DMS79 treated with DMSO at 0.1 percent for 48 hours (cell line): ENCODE measurements at places on chromosomes 7 and 10.

GRCh38 chr10:131860311-131860710 lies 40.5 kb upstream of the PPP2R2D start:
- no peak for DNase-seq

DNA sequence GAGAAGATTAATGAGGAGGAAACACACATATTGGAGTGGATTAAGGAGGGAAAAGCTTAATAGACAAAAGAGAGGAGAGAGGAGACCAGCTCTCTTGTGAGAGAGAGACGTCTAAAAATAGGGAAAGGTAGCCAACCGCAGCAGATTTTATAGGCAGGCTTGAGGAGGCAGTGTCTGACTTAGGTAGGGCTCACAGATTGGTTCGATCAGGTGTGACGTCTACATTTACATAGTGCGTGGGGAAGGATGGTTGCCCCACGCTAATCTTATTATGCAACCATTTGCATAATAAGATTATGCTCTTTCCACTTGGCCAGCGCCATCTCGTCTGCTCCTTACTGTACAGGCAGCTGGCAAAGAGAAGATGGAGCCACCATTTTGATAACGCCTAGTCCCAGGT lies 122.0 kb downstream of the MARCHF5 start:
- peak; percentile 25 for DNase-seq

DNA sequence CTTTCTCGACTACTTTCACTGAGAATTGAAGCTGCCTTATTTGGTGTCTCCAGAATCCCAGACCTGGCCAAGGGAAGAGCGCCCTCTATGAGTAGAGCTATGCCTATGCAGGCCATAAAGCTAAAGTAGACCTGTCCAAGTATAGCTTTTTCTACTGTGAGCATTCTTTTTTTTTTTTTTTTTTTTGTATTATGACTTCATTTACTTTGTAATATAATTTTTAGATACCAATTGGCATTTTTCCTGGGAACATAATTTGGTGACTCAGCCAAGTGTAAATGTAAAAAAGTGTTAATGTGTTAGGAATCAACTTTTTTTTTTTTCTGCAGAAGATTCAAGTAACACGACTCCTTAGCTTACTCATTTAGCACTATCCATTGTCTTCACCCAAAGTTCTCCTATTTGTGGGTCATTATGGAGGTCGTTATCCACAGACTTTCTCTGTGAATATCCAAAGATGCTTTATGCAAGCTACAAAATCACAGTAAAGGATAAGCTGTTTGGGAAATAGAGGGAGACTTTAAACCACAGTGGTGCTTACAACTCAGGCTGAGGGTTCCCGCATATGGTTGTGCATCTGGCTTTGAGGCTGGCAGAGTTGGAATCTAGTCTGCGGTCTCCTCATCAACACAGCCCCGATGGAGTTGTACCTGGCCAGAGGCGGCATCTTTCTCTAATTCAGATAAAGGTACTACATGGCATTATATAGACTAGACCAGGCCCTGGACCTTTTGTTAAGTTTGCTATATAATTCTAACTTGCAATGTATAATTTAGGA lies 1040.2 kb upstream of the SORCS1 start:
- no peak for DNase-seq

GRCh38 chr10:96695366-96695765 lies 24.9 kb downstream of the PIK3AP1 start:
- DNase-seq, result no peak

- DNase-seq, result no peak
These were observed 146.6 kb downstream of the REEP3 start for GRCh38 chr10:63667596-63668480.

DNA sequence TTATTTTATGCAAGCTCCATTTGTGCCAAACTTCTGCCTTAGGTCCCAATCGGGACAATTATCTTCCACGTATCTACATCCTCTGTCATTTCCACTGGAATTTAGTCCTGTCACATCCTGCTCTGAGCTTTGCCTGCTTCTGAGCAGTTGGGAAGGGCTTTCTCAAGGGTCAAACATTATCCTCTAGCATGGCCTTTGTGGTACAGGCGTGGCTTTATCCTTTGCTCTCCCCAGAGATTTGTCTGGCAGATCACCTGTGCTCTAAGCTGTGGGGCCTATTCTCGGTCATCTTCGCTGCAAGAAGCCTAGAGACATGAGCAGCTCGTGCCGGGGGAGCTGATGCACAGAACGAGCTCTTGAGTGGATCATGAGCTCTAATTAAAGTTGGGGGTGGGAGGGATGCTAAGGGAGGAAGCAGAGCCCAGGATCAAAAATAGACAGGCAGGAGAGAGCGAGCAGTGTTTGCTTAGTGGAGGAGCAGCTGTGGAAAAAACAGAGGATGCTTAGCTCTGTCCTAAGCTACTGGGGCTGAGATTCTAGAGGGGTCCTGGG lies 19.8 kb upstream of the TMEM273 start:
- no peak for DNase-seq

GRCh38 chr7:41855798-41856197 lies 152.9 kb upstream of the INHBA start:
- DNase-seq, result no peak

DNA sequence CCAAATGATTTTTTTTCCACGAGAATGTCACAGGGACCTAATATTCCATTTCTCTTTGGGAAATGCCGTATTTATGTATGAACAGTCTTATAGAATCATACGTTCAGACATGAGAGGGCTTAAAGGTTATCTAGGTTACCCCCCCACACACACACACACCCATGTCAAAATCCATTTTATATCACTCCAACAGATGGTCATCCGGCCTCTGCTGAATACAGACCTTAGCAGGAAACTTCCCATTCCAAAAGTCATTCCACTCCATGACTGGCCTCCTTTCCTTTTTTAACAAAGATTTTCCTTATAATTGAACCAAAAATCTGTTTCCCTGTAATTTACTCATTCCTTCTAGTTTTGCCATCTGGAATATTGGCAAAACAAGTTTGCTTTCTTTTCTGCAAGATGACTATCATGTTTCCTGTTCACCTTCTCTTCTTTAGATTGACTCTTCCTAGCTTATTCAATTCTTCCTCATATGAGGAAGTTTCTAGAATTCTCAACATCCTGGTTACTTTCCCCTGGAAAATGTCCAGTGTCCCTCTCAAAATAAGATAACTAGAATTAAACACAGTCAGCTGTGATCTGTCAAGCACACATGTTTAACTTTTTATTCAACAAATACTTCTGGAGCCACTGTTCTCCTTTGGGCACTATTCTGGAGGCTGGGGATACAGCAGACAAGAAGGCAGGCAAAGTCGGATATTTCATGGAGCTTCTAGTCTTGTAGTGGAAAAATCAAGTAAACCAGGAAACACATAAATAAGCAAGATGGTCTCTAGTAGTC lies 276.5 kb upstream of the LRGUK start:
- DNase-seq, result no peak

DNA sequence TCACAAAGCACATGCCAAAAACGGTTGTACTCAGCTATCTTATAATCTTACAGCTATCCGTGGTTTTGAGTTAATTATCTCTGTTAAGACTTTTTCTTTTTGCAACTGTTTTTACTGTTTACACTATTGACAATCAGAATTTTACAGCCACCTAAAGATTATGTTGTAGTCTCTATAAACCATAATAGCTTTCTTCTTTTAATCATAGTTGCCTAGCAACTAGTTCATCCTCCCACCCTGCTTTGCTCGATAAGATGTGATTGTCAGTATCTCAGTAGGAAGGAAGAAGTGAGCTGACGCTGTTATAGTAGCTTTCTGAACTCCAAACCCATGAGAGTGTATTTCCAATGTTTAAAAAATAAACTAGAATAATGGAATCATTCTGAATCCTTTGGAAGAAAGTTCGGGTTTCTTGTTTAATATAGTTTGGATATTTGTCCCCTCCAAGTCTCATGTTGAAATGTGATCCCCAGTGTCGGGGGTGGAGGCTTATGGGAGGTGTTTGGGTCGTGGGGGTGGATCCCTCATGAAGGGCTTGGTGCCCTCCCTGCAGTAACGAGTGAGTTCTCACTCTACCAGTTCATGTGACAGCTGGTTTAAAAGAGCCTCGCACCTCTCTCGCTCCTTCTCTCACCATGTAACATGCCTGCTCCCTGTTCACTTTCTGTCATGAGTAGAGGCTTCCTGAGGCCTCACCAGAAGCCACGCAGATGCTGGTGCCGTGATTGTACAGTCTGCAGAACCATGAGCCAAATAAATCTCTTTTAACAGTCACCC lies 68.1 kb downstream of the SVOPL start:
- no peak for DNase-seq
